H7 (cell line): ENCODE measurements at places on chromosomes 12 and 14.

DNA sequence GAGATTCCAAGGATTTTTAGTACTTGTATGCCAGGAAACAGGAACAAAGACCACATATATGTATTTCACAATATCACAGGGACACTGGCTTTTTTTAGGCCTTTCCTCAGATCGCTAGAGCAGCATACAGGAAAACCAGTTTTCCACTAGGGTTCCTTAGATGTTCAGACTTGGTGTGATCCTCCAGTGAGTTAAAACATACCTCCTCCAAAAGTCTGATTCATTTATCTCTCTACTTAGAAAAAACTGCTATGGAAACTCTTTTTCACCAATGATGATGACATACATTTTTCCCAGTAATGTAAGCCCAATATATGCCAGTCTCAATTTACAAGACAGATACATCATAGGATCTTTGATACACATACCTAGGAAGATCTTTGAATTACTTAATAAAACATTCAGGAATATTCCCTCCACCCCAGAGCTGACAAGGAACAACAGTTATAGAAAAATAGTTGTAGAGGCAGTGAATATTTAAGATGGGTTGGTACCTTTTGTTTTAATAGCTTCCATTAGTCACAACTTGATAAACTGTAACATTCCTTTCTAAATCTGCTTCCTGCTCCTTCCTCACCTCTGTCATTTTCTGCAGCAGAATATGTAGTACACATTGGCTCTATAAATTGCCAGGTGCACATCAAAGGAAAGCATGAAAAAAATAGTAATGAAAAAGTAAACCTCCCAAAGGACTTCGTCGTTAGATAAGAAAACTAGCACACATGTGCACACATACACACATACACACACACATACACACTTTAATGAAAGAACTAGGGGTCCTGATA lies 27.5 kb downstream of the BCAT1 start:
- DNase-seq, result no peak

- DNase-seq, result no peak
Observed at GRCh38 chr12:46919666-46920400, 94.0 kb upstream of the SLC38A4 start.

DNA sequence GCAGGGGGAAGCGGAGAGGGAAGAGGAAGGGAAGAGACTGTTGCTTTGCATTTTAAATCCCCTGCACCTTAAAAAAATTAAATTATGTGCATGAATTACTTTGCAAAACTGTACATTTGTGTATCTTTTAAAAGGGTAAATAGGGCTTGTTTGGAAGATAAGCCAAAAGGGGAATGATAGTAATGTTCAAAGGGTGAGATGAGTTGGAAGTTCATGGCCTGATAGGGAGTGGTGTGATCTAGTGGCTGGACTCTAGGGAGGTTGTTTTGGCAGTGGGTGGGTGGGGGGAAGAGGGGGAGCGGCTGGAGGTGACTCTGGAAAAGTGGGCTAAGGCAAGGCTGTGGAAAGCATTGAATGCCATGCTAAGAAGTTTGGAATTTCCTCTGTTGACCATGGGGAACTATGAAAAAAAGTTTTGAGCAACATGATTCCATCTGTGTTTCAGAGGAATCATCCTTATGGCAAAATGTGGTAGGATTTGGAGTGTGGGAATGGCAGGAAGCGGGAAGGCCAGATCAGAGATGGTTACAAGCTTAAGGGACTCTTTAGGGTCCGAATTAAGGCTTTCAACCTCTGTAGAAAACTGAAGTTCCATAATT lies 25.5 kb upstream of the EMP1 start:
- no peak for DNase-seq

GRCh38 chr12:82430541-82431145 lies 72.3 kb downstream of the METTL25 start:
- DNase-seq, result no peak

DNA sequence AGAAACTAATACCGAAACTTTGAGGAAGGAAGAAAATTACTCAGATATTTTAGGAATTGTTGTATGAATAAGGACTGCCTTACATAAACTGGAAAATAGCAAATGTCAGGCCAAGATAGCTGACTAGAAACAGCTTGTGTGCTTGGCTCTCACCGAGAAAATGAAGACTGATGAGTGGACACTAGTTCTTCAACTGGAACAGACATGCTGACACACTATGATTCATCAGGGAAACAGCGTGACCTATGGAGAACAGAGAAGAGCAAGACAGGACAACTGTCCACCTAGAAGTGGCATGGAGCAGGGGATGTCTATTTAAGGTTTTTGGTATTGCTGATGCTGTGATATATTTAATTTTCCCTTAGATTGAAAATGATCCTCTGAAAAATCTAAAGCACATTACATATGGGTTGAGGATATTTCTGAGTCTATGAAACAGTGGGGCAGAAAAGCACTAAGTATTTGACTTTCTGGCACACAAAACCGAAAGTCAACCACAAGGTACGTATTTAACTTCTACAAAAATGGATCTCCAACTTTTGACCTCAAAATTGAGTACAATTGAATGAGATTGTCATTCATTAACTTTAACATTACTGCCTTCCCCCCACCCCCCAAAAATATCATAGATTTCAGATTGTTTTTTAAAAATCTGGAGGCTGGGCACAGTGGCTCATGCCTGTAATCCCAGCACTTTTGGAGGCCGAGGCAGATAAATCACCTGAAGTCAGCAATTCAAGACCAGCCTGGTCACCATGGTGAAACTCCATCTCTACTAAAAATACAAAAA lies 863.2 kb downstream of the LRFN5 start:
- no peak for DNase-seq

DNA sequence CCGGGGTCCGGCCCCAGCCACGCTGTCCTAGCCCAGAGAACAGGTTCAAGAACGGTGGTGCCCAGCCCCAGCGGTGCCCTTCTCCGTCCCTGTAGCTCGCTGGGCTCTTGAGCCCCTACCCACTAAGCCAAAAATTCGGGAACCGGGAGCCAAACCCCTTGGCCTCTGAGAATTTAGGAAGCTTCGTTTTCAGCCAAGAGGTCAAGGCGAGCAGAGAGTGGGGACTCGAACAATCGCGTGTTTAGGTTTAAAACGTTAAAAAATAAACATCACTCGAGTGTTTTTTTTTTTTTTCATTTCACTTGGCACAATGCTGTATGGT lies 6.2 kb downstream of the SIX1 start:
- DNase-seq, result no peak

- DNase-seq, result peak; percentile 86
Observed at GRCh38 chr14:74608959-74609611, 3.0 kb downstream of the LTBP2 start.

- DNase-seq, result no peak
Observed at GRCh38 chr12:95418142-95418541, 55.8 kb upstream of the METAP2 start.

DNA sequence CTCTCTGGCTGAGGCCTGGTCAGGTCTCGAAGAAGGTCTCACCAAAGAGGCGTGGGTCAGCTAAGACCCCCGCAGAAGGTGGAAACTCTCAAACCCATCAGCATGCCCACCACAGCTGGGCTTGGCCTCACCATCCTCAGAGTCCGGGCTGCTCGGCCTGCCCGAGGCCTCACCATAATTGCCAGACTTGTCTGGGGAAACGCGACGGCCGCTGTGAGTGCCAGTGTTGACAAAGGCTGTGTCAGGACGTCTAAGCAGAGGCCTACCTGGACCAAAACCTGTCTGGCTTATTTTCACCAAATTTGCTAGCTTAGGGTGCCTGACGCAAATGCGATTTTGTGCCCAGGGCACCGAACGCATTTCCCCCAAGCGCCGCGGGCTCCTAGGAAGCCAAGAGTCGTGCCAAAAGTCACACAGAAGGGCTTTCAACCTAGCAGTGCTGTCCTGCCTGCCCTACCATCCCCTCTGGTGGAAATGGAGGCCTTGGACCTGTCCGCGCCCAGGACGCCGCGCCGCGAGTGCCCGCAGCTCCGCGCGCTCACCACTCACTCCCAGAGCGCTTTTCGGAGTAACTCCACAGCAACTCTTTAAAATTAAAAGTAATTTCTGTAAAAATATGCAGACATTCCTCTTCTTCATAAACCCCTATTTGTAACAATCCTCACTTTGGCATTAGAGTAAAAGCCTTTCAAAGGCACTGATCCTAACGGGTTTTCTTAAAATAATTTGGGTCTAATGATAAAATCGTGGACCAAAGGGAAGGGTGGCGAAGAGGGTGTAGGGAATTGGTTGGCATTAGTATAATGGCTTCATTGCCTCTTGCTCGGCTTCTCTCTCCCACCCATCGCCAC lies 1.2 kb upstream of the ALX1 start:
- peak; percentile 33 for DNase-seq

GRCh38 chr12:62694632-62695031 lies 228.0 kb downstream of the MON2 start:
- DNase-seq, result no peak

GRCh38 chr14:103260629-103261124 lies 73.4 kb upstream of the EIF5 start:
- DNase-seq, result peak; percentile 62

- DNase-seq, result no peak
Observed at GRCh38 chr12:49051373-49051764, 9.2 kb downstream of the KMT2D start.
